ENCODE measurements at places on chromosomes 2 and 18.

GRCh38 chr18:46623541-46623940, 33.5 kb downstream of the LOXHD1 start:
- no peak for DNase-seq

- no peak for DNase-seq
Observed at GRCh38 chr18:39870591-39870990, 2084.4 kb upstream of the PIK3C3 start.

- DNase-seq = no peak
Observed at GRCh38 chr2:36336321-36336720, 19.3 kb upstream of the CRIM1 start.

DNA sequence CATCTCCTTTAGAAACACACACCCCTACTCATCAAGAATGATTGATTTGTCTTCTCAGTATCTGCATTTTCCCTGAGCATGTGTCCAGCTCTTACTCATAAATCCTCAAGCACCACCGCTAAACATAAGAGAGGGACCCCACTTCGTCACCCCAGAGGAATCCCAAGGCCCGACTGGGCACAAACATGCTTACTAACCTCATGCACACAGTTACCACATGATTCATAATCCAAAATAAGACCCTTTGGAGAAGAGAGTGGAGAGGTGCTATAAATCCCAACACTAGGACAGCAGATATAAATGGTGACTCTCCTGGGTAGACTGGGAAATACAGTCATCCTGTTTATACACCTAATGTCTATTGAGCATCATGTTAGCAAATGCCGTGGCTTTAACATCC, 843.2 kb upstream of the ID2 start:
- DNase-seq = no peak

DNA sequence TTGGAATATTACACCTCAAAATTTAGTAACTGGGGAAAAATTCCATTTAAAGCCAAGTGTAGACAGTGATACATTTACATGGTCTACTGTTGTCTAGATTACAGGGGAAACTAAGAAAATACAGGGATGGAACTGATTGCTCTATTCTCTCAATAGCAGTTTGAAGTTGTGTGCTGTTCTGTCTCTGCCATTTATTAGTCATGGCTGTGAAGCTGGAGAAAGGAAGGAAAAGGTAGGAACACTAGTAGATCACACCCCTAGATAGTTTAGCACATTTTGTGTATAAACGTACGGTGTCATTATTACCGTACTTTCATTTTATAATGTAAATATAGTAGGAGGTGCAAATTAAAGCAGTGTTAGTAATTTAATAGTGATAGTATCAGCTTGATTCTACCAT, 170.5 kb downstream of the PHLPP1 start:
- DNase-seq = no peak

GRCh38 chr18:47791461-47791985, 138.9 kb downstream of the SMAD2 start:
- no peak for DNase-seq

GRCh38 chr2:179861416-179862067, at the start of gene ZNF385B:
Gene ZNF385B (minus strand): TSS chr2:179861612.
- no peak for DNase-seq

DNA sequence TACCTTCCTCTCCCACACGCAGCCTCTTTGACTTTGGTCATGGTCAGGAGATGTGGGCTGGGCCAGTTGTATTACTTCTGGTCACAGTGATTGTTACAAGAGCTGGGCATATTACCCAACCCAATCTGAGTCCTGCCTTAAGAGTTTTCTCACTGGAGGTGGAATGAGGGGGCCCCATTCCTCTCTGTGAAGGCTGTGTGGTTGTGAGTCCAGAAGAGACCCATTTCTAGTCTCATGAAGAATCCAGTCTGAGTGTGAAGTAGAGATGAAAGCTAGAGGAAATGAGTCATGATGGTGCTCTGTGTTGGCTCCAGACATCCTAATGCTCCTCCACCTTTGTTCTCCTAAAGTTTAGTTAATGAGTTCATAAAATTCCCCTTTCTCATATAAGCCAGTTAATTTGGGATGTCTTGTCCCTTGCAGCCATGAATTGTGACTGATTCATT, 50.8 kb upstream of the RASGRP3 start:
- no peak for DNase-seq

DNA sequence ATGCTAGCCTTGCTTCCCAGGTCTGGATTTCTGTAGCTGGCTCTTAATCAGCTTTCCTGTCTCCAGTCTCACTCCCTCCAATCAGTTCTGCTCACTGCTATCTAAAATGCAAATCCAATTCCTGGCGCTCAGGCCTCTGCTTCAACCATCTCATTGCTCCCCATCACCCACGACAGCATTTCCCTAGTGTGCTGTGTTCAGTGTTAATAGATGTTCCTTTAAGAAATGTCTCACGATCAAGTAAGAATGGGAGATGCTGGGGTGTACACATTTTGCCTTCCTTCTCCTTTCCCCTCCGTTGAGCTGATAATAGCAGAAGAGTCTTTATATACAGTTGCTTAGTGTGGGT, 1.6 kb upstream of the PUM2 start:
- no peak for DNase-seq

GRCh38 chr2:238864207-238865014, 16.5 kb downstream of the TWIST2 start:
- no peak for DNase-seq

DNA sequence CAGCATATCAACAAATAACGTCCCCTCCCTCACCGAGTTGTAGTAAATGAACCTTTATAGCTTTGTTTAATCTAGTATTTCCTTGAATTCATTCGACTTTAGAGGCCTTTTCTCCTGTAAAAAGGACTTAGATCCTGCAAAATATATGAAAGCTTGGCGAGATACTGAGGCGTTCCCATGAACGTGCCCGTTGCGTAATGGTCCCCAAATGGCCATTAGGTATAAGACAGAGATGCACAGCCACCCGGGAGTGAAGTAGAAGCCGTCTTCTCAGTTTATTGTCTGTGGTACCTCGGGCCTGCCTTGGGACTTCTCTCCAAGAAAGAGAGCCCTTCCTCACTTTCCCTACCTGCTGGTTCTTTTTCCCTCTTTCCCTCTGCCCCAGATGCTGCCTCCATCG, 310.6 kb downstream of the CELF4 start:
- DNase-seq = no peak

DNA sequence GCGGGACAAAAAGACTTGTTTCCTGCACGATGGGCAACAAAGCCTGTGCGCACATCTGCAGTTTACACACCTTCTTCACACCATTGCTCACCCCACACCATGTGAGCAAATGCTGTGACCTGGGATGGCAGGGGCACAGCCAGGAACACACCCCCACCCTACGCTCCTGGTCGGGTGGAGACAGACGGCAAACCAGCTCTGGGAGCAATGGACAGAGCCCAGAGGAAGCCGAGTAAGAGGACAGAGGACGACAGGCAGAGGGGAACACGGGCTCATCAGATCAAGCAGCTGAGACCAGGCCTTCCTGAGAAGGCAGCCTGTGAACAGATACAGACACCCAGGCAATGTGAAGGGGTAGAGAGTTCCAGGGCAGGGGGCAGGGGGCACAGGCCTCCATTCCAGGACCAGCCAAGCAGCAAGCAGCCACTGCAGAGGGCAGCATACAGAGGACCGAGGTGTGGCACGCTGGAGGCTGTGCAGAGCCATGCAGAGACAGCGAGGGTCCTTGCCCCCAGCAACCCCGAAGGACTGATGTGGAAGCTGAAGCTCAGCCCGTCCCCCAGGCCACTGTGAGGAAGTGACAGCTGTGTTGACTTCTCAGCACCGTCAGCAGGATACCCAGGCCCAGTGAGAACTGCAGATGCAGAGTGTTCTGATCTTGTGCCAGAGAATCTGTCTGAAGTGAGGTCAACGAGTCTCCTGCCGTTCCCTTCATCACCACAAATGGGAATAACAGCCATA, 46.2 kb downstream of the PARD6G start:
- no peak for DNase-seq

GRCh38 chr2:211162911-211163310, 606.5 kb downstream of the CPS1 start:
- DNase-seq = no peak

- no peak for DNase-seq
Observed at GRCh38 chr2:71069376-71069775, 928 bp downstream of the NAGK start.

DNA sequence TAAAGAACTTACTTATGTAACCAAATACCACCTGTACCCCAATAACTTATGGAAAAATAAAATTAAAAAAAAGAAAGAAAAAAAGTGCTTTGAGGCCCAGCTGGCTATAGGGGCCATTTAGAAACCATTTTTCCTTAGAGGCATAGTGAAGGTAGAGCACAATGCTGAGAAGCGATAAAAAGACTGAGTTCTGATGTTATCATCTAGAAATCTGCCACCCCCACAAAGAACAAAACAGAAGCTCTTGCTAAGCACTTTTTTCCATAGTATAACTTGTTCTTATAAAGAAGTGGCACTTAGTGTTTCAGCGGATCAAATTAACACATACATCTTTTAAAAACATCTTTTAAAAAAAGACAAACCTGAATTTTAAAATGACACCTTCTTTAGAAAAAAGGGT, 51.4 kb downstream of the ICOS start:
- no peak for DNase-seq

DNA sequence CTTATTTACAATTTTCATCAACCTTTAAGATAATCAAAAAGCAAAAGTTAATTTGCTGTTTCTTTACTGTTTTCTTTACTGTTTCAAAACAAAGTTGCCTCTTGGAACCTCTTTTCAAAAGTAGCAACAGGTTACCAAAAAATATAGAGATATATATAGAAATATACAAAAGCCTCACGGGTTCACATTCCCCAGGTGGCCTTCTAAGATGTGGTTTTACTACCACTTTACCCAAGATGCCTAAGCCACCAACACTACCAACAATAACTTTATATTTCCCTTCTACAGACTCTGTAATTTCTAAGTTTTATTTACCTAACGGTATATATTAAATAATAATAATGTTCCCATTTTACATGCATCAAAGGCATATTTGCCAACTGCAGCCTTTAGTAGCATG, 4.9 kb downstream of the CYB5A start:
- DNase-seq = no peak
